ENCODE measurements at places on chromosomes 6 and 20.

DNA sequence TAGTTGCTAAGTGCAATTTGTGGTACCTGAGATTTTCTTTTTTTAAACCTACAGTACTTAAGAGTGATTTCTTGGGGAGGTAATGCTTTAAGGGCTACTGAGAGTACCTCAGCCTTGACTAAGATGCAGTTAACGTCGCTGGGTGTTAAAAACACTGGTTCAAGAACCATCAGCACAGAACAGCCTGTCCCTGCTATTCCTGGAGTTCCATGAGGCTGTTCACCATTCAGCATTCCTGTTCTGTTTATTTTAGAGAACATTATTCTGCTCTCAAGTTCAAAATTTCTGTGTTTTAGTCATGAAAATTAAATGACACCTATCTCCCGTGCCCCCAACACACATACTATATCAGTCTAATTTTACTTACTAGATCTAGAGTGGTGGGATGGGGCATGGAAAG lies 1.7 kb upstream of the PRELID3B start:
- no peak for DNase-seq

- DNase-seq, result no peak
These were observed 16.1 kb downstream of the TTK start for GRCh38 chr6:80020381-80021120.

DNA sequence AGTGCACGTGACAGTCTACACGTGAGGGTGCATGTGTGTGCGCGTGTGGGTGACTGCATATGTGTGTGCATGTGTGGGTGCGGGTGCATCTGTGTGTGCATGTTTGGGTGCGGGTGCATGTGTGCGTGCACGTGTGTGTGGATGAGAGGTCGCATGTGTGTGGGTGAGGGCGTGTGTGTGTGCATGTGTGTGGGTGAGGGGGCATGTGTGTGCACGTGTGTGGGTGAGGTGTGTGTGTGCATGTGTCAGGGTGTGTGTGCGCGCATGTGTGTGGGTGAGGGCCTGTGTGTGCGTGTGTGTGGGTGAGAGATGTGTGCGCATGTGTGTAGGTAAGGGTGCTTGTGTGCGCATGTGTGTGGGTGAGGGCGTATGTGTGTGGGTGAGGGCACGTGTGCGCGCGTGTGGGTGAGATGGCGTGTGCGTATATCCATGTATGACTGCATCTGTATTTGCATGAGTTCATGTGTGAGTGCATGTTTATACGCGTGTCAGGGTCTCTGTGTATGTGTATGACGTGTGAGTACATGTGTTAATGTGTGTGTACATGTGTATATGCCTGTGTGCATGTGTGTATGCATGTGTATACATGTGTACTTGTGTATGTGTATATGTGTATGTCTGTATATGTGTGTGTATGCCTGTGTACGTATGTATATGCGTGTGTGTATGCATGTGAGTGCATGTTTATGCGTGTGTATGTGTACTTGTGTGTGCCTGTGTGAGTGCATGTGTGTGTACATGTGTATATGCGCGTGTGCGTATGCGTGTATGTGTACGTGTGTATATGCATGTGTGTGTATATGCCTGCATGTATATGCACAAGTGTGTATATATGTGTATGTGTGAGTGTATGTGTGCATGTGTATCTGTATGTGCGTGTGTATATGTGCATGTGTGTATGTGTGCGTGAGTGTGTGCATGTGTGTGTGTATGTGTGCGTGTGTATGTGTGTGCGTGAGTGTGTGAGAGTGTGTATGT lies 4.1 kb upstream of the LIME1 start:
- DNase-seq, result no peak

- DNase-seq, result no peak
These were observed 700.9 kb upstream of the SLC35B3 start for GRCh38 chr6:9136141-9136822.

- DNase-seq, result no peak
These were observed 14.9 kb downstream of the SRPK1 start for GRCh38 chr6:35905841-35906498.

DNA sequence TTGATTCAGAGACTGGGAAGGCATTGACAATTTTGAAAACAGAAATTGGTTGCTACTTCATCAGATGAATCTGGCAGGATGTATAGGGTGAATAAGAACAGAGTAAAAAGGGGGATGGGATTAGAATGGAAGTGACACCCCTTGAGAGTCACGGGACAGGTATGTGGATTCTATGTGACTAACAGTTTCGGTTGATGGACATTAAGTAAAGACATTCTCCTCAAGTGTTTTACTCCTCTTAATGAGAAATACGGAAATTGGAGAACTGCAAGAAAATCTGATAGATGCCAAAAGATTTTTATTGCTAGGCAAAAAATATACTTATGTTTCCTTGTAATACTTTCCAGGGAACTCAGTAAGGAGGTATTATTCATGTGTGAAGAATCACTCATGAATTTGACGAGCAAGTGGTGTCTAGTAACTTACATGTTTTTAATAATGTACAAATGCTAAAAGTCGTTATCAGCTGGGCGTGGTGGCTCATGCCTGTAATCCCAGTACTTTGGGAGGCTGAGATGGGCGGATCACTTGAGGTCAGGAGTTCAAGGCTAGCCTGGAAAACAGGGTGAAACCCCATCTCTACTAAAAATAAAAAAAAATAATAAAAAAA lies 135.8 kb downstream of the KIF16B start:
- DNase-seq, result no peak

- DNase-seq, result no peak
These were observed 21.3 kb downstream of the PRR18 start for GRCh38 chr6:166286839-166287271.

GRCh38 chr6:39665861-39666260 lies 59.3 kb downstream of the KIF6 start:
- DNase-seq, result no peak

DNA sequence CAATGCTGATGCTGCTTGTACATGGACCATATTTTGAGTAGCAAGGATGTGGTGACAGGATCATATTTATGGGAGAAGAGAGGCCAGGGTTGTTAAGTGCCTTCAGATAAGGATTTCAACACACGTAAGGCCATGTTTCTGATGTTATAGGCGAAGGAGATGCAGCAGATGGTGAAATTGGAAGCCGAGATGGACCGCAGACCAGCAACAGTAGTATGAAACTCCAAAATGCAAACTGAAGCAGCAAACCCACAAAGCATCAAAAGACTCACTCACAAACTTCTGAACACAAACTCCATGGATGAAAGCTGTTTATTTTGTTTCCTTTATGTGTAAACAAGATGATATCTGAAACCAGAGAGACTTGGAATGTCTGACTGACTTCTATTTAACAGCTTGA lies 35.6 kb upstream of the LAMP5 start:
- DNase-seq, result no peak

- no peak for DNase-seq
These were observed 18.6 kb upstream of the SPDEF start for GRCh38 chr6:34574647-34575293.

DNA sequence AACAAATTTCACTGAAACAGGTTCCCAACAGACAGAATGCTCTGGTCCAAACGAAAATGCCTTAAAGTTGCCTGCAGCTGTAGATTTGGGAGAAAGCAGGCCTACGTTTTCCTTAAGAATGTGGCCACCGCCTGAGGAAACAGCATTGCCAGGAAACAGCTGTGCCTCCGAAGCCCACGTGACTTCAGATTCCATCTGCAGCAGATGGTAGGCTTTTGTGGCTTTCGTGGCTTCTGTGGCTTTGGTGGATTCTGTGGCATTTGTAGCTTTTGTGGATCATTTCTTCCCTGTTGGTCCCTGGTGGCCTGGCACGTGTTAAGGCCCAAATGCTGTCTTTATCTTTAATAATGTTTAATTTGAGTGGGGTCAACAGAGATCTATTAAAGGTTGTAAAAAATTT lies 222.9 kb downstream of the TTLL2 start:
- no peak for DNase-seq

DNA sequence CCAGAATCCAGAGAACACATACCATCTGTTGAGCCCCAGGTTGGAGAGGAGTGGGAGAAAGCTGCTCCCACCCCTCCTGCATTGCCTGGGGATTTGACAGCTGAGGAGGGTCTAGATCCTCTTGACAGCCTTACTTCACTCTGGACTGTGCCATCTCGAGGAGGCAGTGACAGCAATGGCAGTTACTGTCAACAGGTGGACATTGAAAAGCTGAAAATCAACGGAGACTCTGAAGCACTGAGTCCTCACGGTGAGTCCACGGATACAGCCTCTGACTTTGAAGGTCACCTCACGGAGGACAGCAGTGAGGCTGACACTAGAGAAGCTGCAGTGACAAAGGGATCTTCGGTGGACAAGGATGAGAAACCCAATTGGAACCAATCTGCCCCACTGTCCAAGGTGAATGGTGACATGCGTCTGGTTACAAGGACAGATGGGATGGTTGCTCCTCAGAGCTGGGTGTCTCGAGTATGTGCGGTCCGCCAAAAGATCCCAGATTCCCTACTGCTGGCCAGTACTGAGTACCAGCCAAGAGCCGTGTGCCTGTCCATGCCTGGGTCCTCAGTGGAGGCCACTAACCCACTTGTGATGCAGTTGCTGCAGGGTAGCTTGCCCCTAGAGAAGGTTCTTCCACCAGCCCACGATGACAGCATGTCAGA lies 77.4 kb downstream of the ASXL1 start:
- no peak for DNase-seq

- no peak for DNase-seq
These were observed 761.2 kb downstream of the TENT5A start for GRCh38 chr6:80991316-80991715.

DNA sequence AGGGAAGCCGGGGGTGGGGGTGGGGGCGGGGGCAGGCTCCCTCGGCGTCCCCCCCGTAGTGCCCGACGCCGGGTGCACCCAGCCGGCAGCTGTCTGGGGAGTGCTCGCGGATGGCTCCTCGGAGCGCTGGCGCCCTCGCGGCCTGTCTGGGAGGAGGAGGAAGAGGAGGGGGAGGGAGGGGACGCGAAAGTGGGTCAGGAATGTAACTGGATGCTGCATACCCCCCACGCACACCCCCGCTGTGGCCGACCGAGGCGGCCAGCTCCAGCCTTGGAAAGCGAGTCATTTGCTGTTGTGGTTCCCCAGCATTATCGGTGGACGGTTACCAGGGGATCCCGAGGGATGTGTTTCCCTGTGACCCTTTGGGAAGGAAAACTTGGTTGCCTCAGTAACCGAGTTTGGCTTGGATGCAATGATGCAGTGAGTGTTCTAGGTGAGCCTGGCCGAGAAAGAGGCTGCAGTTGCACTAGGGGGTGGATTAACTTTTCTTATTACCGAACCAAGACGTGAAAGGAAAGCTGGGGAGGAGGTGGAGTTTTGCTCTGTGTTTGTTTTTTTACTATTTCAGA lies 55.2 kb upstream of the RREB1 start:
- peak; percentile 65 for DNase-seq

- no peak for DNase-seq
These were observed 191.9 kb upstream of the SLC35B3 start for GRCh38 chr6:8627085-8627861.

DNA sequence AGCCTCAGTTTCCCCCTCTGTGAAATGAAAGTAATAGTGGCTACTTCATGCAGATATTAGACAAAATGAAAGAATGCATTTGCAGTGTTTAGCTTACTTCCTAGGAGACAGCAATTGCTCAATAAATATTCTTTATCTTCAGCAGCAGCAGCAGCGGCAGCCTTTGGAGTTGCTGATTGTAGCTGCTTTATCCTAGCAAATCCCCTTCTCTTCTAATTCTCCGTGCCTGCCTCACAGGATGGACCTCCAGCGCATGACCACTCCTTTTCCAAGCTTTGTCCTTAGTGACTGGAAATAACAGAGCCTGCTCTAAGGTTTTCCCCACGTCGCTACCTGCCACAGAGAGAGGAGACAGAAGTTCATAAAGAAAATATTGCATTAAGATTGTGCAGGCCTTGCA lies 279.8 kb downstream of the TSHZ2 start:
- no peak for DNase-seq

- DNase-seq, result peak; percentile 17
These were observed 22.1 kb downstream of the ADGRF5 start for GRCh38 chr6:46899659-46900058.

GRCh38 chr20:47088335-47088734 lies 193.7 kb downstream of the EYA2 start:
- no peak for DNase-seq

- no peak for DNase-seq
These were observed 493.5 kb upstream of the FLRT3 start for GRCh38 chr20:14830899-14831298.

GRCh38 chr6:2008383-2008976 lies 236.9 kb downstream of the GMDS start:
- no peak for DNase-seq

DNA sequence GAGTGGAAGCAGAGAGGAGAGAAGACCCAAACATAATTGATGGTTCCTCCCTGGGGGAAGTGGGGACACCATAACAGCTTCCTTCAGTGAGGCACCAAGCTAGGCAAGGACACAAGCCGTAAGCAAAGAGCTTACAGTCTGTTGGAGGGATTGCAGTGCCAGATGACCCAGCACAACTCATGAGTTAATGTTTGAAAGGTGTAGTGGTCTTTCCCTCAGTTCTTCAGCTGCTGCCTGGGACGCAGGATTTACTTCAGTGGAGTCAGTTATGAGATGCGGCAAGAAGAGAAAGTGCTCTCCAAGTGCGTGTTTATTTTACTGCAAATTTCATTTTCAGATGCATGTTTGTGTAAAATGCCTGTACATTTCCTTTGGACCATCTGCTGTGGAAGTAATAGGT lies 38.7 kb upstream of the SLC17A4 start:
- no peak for DNase-seq

DNA sequence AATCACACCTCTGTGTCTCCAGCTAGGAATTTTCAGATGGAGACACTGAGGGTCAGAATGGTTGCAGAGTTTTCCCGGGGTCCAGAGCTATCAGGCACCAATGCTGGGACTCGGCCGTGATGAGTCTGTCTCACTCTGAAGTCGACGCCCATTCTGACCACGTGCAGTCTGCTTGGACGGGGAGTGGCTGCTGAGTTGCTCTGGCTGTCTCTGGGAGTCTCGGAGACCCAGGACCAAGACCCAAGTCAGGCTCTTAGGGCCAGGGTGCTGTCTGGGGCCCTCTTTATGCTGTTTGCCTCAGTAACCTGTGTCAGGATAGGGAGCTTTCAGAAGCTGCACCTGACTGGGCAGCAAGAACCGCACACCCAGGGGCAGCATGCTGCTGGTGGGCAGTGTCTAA lies 4.6 kb downstream of the IP6K3 start:
- no peak for DNase-seq

DNA sequence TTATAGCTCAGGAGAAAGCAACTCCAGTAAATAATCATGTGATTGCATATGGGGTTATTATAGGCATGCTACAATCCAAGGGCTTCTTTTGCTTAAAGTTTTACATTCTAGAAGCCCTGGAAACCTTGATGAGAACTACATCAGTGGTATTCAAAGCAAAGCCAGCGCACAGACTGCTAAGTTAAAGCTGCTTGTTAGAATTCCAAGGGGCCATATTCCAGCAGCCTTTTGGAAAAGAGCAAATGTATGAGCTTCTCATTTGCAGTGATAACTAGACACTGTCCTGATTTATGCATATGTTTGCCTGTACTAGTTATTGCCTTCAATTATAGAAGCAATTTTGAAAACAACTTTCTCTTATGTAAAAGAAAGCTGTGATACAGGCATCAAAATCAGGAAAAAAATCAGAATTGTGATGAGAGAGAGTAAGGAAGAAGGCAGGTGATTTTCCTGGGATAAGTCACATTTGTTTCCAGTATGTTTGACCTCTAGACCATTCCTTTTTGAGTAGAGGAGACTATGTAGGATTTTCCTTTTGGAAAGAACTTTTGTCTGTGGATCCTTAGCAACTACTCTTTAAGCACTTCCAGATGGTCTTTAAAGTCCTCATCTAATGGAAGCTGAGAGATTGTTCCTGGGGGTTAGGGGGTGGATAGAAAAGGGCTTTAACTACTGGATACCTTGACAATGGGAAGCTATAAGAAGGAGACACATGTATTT lies 159.2 kb downstream of the PLCB4 start:
- no peak for DNase-seq

Data from LHCN-M2 (cell line).